ENCODE measurements at places on chromosomes 11 and 22.

- DNase-seq: no peak
These were observed 6.8 kb downstream of the SLC35F2 start for GRCh38 chr11:107851704-107852310.

- DNase-seq: no peak
These were observed 252.0 kb downstream of the AASDHPPT start for GRCh38 chr11:106329273-106330018.

DNA sequence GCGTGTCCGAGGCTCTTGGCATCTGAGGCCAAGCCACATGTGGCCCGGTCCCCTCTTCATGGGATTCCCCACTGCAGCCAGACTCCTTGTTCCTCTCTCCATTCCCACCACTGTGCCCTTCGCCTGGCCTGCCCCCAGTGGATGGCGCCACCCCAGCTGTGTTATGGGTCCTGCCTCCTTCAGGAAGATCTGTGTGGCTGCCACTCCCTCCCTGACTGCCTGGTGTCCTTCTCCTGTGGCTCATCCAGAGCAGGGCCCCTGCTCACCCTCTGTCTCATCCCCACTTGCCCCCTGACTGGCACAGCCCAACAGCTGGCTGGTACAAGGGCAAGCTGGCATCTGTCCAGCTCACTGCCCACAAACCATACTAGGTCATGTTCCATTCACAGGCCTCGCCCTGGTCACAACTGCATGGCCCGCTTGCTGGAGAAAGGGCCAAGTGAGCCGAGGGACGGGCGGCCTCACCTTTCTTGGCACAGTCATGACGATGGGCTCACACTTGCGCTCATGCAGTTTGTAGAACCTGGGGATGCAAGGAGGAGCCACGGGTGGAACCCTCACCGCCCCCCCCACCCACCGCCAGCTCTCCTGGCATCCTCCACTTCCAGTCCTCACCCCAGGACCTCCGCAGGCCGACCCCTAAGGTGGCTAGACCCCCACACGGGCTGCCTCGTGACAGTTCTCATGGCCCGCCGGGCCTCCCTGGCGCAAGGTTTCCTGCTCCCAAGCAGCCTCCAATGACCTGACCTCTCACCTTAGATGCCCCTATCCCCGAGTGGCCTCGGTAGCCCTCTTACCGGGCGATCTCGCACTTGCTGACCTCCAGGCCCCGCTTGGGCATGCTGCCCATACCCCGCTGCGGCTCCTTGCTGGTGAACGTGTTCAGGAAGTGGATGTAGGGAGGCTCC lies 2.1 kb upstream of the PTPRCAP start:
- peak; percentile 65 for DNase-seq

DNA sequence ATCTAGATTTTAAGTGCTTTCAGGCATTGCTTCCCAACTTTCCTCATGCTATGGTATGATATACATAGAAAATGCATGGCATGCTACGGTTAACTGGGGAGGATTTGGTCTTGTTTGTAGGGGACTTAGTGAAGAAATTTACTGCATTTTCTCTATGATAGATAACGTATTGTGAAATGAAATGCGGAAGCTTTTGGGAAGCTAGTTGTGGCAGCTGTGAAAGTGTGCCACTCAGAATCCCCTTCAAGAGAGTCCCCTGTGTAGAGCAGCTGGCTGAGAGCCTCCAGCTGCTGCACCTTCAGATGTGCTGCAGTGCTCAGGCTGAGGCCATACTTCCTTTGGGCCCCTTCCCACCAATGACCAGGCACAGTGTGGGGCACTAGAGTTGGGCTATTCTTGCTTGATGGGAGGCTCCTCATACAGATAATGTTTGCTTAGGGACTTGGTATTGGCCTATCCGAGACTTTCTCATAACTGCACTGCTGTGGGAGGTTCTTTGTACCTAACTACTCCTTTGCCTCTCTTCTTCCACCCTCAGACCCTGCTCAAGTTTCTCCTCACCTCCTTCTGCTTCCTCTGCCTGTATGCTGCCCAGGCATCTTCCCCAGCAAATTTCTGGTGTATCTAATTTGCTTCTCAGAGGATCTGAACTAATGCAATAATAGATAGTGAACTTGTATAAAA lies 67.3 kb downstream of the HIPK3 start:
- no peak for DNase-seq

- no peak for DNase-seq
These were observed 67.2 kb upstream of the OLFML1 start for GRCh38 chr11:7418061-7418460.

DNA sequence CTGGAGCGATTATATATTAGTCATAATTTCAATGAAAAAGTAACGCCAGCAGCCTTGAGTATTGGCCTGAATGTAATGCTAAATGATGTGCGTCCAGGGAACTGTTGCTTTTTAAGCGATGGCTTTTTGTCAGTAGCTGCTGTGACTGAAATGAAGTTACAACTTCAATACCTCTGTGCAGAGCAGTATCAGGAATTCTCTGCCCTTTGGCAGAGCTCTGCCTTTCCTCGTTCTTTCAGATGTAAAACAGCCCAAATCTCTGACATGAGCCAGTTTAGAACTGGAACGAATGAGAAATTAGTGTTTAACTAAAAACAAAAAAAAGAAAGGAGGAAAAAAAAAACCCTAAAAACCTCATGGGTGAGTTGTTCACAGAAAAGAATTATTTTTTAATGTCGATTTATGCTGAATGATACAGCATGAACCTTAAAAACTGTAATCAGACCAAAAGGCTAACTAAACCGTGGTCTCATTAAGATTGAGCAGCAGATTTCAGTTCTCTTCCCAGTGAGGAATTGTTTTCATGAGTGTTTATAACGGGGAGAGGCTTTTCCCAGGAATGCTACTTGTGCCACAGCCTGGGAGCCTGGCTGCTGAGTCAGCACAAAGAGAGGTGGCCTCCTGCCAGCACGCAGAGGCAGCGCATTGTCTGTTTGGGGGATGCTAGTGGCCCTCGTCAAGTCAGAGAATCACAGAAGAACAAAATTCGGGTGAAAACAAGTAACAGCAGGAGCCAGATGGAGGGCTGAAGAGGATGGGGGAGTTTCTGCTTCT lies 146.2 kb upstream of the RASSF10 start:
- DNase-seq: no peak

DNA sequence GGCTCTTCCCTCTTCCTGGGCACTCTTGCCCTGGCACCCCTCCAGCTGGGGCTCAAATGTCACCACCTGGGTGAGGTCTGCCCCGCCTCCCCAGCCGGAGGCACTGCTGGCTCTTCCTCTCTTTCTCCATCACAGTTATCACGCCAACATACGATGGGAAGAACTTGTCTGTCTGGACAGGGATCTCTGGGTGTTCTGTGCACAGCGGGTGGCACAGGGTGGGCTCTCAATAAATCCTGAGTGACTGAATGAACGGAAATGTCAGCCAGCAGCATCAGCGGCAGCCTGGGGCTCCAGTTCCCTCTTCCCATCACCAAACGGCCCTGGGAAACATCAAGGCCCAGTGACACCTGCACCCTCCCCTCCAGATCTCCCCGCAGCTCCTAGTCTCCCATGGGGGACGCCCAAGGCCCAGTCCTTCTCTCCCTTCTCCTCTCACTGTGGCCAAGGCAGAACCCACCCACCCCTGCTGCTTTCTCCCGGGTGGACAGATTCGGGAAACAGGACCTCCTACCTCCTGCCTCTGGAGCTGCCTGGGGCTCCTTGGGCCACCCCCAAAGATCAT lies 440 bp upstream of the SLC25A45 start:
- DNase-seq: no peak

DNA sequence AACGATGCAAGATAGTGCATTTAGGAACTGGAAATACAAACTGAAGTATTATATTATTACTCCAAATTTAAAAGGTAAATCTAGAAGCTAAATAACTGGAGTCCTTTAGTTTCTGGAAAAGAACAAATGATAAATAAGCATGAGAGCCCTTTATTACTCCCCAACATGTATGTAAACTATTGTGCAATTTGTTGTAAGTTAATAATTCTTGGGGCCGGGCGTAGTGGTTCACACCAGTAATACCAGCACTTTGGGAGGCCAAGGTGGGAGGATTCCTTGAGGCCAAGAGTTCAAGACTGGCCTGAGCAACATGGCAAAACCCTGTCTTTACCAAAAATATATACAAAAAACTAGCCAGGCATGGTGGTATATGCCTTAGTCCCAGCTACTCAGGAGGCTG lies 11.1 kb downstream of the SGSM3 start:
- no peak for DNase-seq

GRCh38 chr22:19393704-19394103 lies 37.8 kb downstream of the HIRA start:
- no peak for DNase-seq

DNA sequence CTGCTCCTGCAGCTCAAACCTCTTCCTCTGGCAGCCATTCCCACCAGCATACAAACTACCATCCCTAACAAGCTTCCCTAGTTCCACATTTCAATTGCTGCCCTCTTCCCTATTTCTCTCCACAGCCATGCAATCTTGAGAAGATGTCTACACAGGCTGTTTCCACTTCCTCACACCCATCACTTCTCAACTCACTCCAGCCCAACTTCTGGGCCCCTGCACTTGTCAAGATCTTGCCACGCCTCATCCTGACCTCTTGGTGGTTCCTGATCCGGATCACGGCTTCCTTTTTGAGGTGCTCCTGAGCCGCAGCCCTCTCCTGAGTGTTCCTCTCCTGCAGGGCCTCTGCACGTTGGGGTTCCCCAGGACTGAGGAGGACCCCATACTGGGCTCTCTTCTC lies 22.6 kb downstream of the RPL27A start:
- DNase-seq: no peak

- DNase-seq: no peak
These were observed 193.5 kb upstream of the PITPNB start for GRCh38 chr22:28112548-28113043.

DNA sequence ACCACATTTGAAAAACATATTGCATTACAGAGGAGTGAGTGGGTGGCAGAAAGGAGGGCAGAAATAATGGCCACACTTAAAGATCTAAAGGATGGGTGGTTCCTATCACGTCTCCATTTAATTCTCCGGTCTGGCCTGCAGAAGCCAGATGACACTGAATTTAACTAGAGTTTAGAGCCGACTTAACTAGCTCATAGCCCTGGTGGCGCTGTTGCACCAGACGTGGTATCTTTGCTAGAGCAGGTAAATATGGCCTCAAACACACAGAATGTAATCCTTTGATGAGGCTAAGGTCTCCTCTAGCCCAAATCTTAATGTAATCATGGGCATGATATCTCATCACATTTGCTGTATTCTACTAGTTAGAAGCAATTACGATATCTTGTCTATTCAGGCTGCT lies 51.5 kb upstream of the GAL start:
- peak; percentile 63 for DNase-seq

- no peak for DNase-seq
These were observed 4.6 kb downstream of the SYT12 start for GRCh38 chr11:67027483-67027930.

- peak; percentile 61 for DNase-seq
These were observed 19.2 kb downstream of the GLYATL1 start for GRCh38 chr11:58958500-58958899.

DNA sequence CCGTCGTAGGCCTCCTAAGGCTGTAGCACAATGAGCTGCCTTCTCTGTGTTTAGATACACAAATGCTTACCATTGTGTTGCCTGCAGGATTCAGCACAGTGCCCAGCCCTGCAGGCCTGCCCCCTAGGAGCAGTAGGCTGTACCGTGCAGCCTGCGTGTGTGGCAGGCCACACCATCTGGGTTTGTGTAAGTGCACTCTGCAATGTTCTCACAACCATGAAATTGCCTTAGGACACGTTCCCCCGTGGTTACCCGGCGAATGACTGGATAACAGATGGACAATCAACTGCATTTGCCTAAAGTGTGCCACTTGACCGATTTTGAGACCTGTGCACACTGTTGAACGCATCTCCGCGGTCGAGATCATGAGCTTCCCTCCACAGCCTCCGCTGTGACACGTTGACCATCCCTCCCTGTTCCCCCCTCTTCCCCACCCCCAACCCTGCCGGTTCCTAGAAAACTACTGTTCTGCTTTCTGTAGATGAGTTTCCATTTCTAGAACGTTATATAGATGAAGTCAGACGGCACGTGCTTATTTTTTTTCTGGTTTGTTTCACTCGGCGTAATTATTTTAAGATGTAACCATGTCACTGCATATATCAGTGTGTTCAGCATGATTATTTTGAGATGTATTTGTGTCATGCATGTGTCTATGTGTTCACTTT lies 22.2 kb upstream of the CTSD start:
- no peak for DNase-seq

- DNase-seq: no peak
These were observed 242.9 kb downstream of the NELL1 start for GRCh38 chr11:20912065-20912821.

GRCh38 chr11:104918113-104918824 lies 20.0 kb upstream of the CASP12 start:
- DNase-seq: no peak

GRCh38 chr11:92791886-92792285 lies 177.6 kb upstream of the MTNR1B start:
- no peak for DNase-seq

GRCh38 chr11:120270386-120270785 lies 30.4 kb downstream of the POU2F3 start:
- DNase-seq: no peak

GRCh38 chr11:18468961-18469360 lies 13.3 kb downstream of the LDHAL6A start:
- DNase-seq: no peak

GRCh38 chr11:134453441-134453840 lies 41.4 kb upstream of the B3GAT1 start:
- no peak for DNase-seq

- DNase-seq: no peak
These were observed 6.5 kb downstream of the LYVE1 start for GRCh38 chr11:10561947-10562346.

GRCh38 chr22:25903294-25903693 lies 161.3 kb downstream of the MYO18B start:
- peak; percentile 27 for DNase-seq

DNA sequence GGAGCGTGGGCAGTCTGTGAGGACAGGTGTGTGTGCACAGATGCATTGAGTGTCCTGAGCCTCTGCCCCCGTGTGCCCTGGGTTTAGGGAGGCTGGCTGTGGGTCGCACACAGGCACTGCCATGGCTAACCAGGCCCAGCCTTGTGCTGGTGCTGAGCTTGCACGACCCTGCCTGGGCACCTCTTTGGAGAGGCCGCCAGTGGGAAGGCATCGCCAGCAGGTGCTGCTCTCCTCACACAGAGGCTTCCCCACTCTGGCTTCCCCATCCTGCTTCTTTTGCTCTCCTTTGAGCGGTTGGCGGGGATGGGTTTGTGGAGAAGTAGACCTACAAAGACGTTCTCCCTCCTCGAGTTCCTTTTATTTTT lies 4.1 kb downstream of the WNT7B start:
- no peak for DNase-seq

GRCh38 chr11:60858731-60859464 lies 3.1 kb upstream of the PTGDR2 start:
- no peak for DNase-seq

- no peak for DNase-seq
These were observed 109.9 kb downstream of the DLG2 start for GRCh38 chr11:85517272-85517671.

Data from activated CD4-positive, alpha-beta T cell treated with anti-CD3 and anti-CD28 coated beads for 48 hours (primary cell).